NCI-H1092 treated with DMSO at 0.1 percent for 48 hours (cell line): ENCODE measurements at places on chromosomes 13 and 19.

- DNase-seq = no peak
Observed at GRCh38 chr19:30587869-30588268, 215.7 kb downstream of the ZNF536 start.

DNA sequence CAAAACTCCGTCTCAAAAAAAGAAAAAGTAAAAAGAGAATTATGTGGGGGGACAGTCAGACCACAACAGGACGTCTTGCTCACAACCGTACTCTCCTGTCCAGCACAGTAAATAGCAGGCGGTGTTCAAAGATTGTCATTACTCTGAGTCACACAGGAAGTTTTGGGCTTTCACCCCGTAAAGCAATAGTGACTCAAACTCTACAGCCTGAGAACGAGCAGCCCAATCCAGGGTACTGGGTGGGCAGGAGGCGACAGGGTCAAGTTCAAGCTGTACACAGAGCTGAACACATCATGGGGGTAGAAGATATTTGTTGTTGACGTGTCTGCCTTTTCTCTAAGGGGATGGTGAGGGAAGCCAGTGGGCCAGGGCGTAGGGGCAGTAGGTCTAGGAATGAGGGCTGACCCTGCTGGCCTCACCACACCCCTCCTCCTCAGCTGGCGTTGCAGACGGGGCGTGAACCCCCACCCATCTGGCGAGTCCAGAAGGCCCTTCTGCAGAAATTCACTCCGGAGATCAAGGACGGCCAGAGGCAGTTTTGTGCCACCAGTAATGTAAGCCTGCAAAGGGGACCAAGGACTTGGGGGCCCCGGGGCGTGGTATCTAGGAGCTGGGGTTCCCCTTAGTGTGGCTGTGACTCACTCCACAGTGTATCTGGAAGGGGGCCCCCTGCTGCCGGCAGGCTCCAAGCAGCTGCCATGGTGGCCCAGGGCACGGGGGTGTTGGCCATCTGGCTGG is 23.3 kb downstream of the PRR12 start:
- DNase-seq = no peak

DNA sequence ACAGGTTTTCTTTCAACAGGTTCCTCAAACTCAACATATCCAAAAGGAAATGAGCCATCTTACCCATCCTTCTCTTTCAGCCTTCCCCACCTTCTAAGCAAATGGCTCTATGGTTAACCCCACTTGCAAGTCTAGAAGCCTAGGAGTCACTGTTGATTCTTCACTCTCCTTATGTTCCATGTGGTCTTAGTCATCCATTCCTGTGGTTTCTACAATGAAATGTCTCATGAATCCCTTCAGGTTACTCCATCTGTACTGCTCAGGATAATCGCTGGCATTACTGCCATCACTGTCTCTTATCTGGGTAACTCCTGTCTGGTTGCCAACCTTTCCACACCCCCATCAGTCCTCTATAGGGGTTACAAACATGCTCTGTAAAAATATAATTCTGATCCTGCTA is 381.3 kb downstream of the ENOX1 start:
- no peak for DNase-seq

- no peak for DNase-seq
Observed at GRCh38 chr13:31605076-31605860, 134.1 kb upstream of the RXFP2 start.
